ENCODE measurements at places on chromosomes 1 and 21.

- peak; percentile 19 for DNase-seq
Observed at GRCh38 chr1:17653728-17654351, 101.3 kb upstream of the ACTL8 start.

- DNase-seq = no peak
Observed at GRCh38 chr1:244945109-244945671, 80.8 kb upstream of the HNRNPU start.

DNA sequence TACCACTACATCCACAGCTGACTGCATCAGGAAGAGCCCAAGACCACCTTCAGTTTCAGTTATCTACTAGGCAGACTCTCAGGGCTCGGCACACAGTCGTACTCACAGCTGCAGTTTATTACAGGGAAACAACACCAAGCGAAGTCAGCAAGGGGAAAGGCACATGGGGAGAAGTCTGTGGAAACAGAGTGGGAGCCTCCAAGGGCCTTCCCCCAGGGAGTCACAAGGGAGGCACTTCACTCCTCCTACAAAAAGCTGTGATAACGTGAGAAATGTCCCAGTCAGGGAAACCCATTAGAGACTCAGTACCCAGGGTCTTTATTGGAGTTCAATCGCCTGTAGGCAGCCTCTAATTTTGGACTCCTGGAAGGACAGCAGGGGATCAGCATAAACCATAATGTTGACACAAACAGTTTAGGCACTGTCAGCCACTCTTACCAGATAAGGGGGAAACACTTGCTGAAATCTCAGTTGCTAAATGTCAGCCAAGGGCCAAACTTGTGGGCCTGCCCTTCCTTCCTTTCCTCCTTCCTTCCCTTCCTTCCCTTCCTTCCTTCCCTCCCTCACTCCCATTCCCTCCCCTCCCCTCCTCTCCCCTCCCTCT lies 444.0 kb downstream of the SMYD3 start:
- DNase-seq = no peak

DNA sequence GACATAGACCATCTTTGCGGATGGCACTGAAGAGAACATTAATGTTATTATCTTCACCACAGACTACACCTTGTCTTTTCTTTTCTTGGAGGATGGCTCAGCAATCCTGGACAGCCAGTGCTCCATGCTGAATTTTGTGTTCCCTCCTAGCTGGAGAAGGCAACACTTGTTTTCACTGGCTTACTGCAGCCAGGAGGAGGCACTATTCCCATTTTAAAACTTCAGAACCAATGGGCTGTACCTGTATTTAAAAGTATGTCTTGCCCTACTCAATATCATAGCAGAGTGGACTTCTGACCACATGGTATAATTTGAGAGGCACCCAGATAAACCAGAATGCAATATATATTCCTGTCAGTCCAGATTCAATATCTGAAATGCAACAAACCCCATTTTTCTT lies 53.3 kb upstream of the POGK start:
- DNase-seq = no peak

GRCh38 chr1:208731981-208732821 lies 488.0 kb upstream of the PLXNA2 start:
- DNase-seq = no peak

DNA sequence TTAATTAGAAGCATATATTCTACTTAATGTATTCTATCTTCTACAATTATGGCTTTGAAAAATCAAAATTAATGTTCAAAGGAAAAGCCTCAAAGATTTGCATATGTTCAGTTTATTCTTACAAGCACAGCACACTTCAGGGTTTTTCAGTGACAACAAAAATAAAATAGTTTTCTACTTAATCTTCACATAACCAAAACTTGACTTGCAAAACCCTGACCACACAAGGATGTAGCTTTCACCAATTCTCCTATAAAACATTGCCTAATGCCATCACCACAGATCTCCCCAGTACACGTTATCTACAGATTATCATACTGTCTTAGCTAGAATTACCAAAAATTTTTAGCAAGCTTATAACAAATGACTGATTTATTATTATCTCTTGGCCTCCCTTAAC lies 23.3 kb downstream of the LPAR3 start:
- DNase-seq = no peak

GRCh38 chr1:167871331-167871730 lies 42.6 kb downstream of the ADCY10 start:
- no peak for DNase-seq

GRCh38 chr1:109152196-109152595 lies 38.3 kb downstream of the ELAPOR1 start:
- DNase-seq = no peak

DNA sequence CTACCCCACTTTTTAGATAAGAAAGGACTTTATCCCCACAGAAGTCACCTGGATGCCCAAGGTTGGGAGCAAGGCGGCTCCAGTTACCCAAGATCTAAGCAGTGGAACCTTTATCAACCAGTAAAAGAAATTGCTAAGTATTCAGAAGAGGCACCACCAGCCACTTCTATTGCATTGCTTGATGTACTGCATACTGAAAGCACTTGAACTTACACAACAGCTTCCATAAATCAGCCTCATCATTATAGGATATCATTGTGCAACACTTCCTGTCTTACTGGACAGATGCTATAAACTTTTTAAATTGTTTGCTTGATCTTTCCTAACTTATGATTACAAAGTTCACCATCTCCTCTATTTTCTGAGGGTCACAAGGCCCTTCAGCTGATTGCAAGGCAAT lies 642.7 kb upstream of the CXADR start:
- no peak for DNase-seq

DNA sequence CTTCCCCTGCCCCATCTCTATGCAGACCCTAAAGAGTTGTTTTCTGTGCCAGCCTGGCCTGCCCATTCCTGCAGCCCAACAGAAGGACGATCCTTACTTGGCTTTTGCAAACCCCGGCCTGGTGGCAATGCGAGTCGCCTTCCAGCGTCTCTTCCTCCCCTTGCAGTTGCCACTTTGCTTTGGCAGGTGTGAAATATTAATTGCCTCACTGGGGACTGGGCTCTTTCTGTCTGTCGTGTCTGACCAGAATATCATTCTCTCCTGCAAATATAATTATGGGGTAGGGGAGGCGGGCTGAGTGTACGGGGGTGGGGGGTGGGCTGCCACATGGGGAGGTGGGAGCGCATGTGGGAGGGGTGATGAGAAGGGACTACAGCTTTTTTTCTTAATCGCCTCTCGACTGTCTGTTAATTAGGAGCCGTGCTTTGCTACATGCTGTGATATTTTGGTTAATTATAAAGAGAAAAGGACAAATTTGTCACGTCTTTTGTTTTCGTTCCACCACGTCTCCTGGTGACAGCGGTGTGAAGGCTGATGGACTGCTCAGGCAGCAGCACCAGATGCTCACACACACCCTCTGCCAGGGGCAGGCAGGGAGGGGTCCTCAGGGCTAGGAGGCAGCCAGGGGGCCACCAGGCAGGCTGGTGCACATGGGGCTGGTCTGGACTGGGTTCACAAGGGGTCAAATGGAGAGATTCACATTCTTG lies 80.1 kb upstream of the CD34 start:
- DNase-seq = no peak

DNA sequence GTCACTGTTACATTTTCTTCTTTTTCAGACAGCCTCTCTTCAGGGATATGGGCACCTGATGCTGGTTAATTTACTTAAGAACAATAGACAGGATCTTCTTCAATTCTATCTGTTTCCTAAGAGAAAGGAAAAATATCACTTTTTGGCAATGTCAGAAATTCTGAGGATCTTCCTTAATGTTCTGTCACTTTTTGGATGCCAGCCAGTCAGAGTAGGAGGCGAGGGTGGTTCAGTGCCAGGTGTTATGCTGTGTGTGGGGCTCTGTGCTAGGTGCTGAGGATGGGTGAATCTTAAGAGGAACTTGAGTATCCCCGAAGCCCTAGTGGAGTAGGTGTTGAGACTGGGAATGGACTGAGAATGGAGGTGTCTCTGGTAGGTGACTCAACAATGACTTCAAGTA lies 133.5 kb downstream of the UCK2 start:
- DNase-seq = no peak

- DNase-seq = no peak
Observed at GRCh38 chr21:22154579-22155274, 1156.5 kb downstream of the NCAM2 start.

GRCh38 chr1:91779548-91780021 lies 106.4 kb downstream of the TGFBR3 start:
- DNase-seq = no peak

GRCh38 chr1:39635205-39635870 lies 4.1 kb downstream of the HEYL start:
- no peak for DNase-seq

GRCh38 chr21:24969068-24969467 lies 638.2 kb downstream of the MRPL39 start:
- DNase-seq = no peak

- DNase-seq = no peak
Observed at GRCh38 chr1:226051365-226051764, 11.2 kb upstream of the H3-3A start.

DNA sequence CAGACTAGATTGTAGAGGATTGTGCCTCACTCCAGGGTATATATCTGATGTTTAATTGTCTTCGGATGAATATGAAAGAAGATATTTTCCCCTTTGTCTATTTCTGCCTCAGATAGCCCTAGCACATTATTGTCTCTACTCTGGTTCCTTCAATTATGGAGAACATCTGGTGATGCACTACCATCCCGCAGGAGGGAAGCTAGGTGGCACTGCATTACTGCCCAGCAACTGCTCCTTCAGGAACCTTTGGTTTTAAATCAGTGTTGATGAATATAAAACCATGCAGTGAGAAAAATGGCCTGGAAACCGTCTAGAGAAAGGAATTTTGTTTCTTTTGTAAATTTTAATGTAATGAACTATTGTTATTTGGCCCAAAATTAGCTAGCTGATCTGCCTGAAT lies 68.5 kb downstream of the GPR88 start:
- no peak for DNase-seq

DNA sequence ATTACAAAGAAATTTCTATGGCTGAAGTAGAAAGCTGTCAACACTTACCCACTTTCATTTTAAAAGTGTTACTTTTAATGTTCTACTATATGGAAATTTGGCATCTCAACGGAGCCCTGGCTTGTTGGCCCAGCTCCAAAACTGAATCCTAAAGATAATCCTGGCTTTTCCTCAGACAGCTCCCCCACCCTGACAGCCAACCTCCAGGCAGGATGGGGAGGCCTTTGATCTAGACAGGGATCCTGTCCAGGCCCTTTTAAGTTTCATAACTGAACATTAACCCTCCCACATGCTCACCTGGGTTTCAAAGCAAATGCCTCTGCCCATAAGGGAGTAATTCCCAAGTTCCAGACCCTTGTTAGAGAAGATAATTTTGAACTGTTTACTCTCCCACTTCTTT lies 99.3 kb upstream of the RALGPS2 start:
- no peak for DNase-seq

DNA sequence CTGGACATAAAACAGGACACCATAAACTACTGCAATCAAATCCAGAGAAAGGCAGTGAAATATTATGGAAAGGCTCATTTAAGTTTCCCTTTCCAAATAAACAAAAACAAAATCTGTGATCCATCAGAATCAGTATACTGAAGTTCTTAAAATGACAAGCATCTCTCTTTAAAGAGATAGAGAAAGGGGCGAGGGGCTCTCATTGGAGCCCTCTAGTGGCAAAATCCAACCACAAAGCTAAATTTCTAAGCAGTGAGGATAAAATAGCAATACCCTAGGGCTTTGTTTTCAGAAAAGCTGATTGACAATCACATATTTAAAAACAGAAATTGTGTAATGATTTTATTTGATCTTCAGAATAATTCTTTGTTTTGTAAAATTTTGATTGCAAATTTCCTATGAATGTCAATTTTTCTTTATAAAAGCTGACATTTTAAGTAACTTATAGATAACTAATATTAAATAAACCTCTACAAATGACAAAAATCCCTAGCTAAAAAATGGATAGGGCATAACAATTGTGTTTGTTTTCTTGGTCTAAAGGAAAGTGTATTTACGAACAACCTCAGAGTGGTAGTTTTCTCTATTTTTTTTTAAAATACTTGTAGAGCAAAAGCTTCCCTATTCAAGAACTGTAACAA lies 138.2 kb downstream of the COL24A1 start:
- DNase-seq = no peak

GRCh38 chr1:92346866-92347640 lies 48.2 kb downstream of the RPAP2 start:
- DNase-seq = no peak

DNA sequence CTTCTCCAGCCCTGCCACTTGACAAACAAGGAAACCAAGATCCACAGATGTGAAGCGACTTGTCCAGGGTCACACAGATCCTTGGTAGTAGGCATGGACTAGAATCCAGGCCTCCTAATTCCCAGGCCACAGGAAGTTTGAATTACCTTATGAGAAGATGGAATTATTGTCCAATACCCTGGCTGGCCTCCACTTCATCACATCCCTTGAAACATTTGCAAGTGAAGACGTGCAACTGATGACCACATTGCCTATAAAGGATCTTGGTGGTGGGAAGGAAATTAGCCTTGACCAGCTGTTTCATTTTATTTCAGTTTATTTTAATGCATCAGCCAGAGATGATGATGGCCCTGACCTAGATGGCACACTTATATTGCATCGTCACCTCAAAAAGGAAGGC lies 165.8 kb upstream of the CAMK1G start:
- DNase-seq = no peak

- DNase-seq = peak; percentile 41
Observed at GRCh38 chr1:152013664-152014237, 20.1 kb upstream of the S100A10 start.
